ENCODE measurements at places on chromosomes 13 and 19. TPM values are rescaled to one million over a fixed set of nuclear protein-coding genes. Genes with fewer than 3 reads are reported as not detected.

CIRBP gene
- total RNA-seq = 110 TPM

ZNF43 gene
- total RNA-seq = 3.1 TPM

ZNF480 gene
- total RNA-seq = 5.9 TPM

ERICH6B gene
- not detected for total RNA-seq

C13orf42 gene
- total RNA-seq = not detected

RYR1 gene
- total RNA-seq = under 0.01 TPM

ZNF541 gene
- not detected for total RNA-seq

ENOX1 gene
- 7.6 TPM for total RNA-seq

ZNF564 gene
- 12.2 TPM for total RNA-seq

NTF4 gene
- not detected for total RNA-seq

CNFN gene
- total RNA-seq = not detected

ACP5 gene
- total RNA-seq = 1.2 TPM
